ENCODE measurements at places on chromosomes 2 and 18. TPM values are rescaled to one million over a fixed set of nuclear protein-coding genes. Genes with fewer than 3 reads are reported as not detected.

Gene PSMA8
- not detected for total RNA-seq

Gene KCNG2
- 0.51 TPM for total RNA-seq

Gene SLC35F6
- total RNA-seq, result 52.8 TPM

Gene TXNL4A
- total RNA-seq, result 74.9 TPM

Gene REG3A
- total RNA-seq, result not detected

Gene FARSB
- 14.1 TPM for total RNA-seq

Gene CFC1
- not detected for total RNA-seq

Gene GGCX
- total RNA-seq, result 58.7 TPM

Gene ANO7
- 1.1 TPM for total RNA-seq

Gene GLI2
- not detected for total RNA-seq

Gene CCDC85A
- total RNA-seq, result 21.4 TPM

Gene GPAT2
- 30.9 TPM for total RNA-seq

Gene RBM45
- total RNA-seq, result 23.0 TPM

Gene SEPTIN10
- total RNA-seq, result 179 TPM

Gene LRRC30
- not detected for total RNA-seq

Gene RAB12
- total RNA-seq, result 75.4 TPM

Gene PRSS56
- total RNA-seq, result not detected

Gene MYCN
- 19.6 TPM for total RNA-seq

Gene PJVK
- total RNA-seq, result 0.42 TPM

Gene RRM2
- total RNA-seq, result 19.9 TPM

Gene CCDC68
- total RNA-seq, result 2.1 TPM

Gene RGPD4
- not detected for total RNA-seq

Gene NTSR2
- not detected for total RNA-seq

Gene SIX2
- total RNA-seq, result 0.09 TPM

Gene UGT1A5
- total RNA-seq, result not detected

Gene TFPI
- total RNA-seq, result 1,146 TPM

Gene VIL1
- total RNA-seq, result not detected

Gene TYMS
- 22.6 TPM for total RNA-seq

Gene STPG4
- not detected for total RNA-seq

Gene NCK2
- 51.1 TPM for total RNA-seq
